Natural killer cell treated with Interleukin-12 subunit alpha and Interleukin-12 subunit beta and Interleukin-15 and Interleukin-18, amount 100 ng/mL, for 72 hours (primary cell): ENCODE measurements at places on chromosomes 3 and 15.

GRCh38 chr3:67529337-67529736 is 125.1 kb downstream of the SUCLG2 start:
- peaks cover 13% of the 10 kb centered on the region for H3K36me3 ChIP-seq
- no peak overlapping the region for H3K27ac ChIP-seq
- peaks cover 22% of the 10 kb centered on the region for H3K4me1 ChIP-seq
- no peaks in the 10 kb centered on the region for H3K27me3 ChIP-seq

GRCh38 chr3:22507709-22508108 is 695.4 kb upstream of the UBE2E2 start:
- H3K36me3 ChIP-seq = no peaks in the 10 kb centered on the region
- DNase-seq = no peak
- H3K4me3 ChIP-seq = no peak overlapping the region
- H3K27ac ChIP-seq = no peak overlapping the region
- H3K4me1 ChIP-seq = no peaks in the 10 kb centered on the region
- H3K27me3 ChIP-seq = no peaks in the 10 kb centered on the region

GRCh38 chr15:40826423-40827075 is 2.0 kb downstream of the PPP1R14D start:
- H3K27ac ChIP-seq = no peak overlapping the region
- no peak for DNase-seq
- no peak overlapping the region for H3K4me3 ChIP-seq
- H3K4me1 ChIP-seq = no peaks in the 10 kb centered on the region

- no peaks in the 10 kb centered on the region for H3K4me1 ChIP-seq
- no peak overlapping the region for H3K27ac ChIP-seq
- no peaks in the 10 kb centered on the region for H3K36me3 ChIP-seq
- no peak overlapping the region for H3K4me3 ChIP-seq
Measured at GRCh38 chr3:13851997-13852637, 27.8 kb downstream of the WNT7A start.

DNA sequence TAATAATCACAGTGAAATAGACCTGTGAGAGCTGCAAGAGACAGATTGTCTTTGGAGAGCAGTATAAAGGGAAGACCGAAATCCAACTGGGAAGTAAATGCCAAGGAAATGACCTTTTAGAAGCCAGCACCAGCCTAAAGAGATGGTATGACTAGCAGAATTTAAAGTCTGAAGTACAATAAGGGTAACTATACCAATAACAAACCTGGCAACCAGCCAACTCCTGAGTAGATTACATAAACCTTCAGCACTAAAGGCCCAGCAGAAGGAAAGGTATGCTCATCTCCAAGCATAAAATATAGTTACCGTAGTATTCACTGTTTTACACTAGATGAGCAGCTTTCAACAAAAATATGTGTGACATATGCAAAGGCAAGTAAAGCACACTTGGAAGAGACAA is 155.1 kb upstream of the SATB1 start:
- peaks cover 20% of the 10 kb centered on the region for H3K36me3 ChIP-seq
- no peak overlapping the region for H3K27ac ChIP-seq
- peaks cover 21% of the 10 kb centered on the region for H3K4me1 ChIP-seq
- no peak overlapping the region for H3K4me3 ChIP-seq
- no peaks in the 10 kb centered on the region for H3K27me3 ChIP-seq

DNA sequence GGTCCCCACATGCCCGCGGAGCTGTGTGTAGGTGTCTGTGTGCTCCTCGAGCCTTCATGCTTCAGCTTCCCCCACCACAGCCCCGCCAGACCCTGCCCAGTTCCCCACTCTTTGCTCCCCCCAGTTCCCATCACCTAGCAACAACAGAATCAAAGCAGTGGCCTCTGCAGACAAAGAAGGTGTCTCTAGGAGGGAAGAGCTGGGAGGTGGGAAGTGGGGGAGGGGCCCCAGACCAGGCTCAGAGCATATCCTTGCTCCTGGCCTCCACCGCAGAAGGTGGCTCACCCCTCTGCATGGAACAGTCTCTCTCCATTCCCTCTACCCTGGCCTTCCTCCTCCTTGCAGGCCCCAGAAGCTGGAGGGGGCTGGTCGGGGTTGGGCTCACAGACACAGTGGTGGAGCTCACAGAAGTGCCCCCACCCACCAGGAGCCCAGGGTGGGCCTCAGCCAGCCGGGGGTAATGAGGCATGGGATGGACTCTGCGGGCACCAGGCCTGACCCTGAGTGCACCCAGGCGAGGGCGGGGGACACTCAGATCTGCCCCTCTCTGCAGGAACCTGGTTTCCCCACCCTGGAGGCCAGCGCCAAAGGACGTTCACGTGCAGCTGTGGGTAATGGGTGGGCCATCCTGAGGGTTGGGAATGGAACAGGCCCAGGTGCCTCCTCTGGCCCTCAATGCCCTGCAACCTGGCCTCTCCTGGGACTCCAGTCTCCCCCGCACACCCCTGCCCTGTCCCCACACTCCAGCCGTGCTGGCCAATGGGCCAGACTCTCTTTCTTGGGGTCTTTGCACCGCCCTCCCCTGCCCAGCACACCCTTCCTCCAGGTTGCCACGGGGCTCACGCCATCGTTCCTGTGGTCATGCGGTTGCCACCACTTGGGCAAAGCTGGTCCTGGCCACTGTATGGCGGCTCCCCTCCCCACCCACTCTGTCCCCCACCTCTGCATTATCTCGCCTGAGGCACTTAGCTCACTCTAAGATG is 53.4 kb downstream of the TPRA1 start:
- H3K4me1 ChIP-seq = no peaks in the 10 kb centered on the region
- H3K27me3 ChIP-seq = peaks cover 14% of the 10 kb centered on the region
- no peak overlapping the region for H3K27ac ChIP-seq
- DNase-seq = no peak

DNA sequence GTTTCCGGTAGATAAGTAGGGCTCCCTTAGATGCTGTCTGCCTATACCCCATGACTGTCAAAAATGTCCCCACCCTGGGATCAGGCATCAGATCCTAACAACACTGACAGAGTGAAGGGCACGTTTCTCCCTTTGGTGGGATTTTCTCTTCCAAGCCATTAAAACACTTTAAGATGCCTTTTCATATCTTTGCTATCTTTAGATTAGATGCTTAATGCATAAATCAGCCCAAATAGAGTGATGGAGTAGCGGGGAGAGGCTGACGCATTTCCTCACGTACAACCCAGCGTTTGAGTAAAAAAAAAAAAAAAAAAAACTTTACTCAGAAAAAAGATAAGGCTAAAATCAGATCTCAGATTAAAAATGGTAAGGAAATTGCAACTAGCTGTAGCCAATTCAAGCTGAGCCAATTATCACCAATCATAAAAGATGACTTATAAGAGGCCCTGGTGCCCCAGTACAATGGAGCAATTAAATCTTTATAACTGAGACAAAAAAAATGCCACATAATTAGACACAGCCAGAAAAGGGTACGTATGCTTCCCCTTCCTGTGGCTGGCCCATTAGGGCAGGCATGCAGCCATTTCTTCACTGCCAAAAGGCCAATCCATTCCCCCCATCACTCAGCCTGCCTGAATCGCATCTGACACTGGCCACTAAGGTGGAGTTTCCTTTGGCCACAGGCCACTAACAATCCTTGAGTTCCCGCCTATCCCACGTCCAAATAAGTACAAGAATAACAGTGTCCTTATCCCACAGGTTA is 45.0 kb downstream of the RFTN1 start:
- H3K27ac ChIP-seq = peak overlapping the region; percentile 61
- H3K4me1 ChIP-seq = peaks cover 56% of the 10 kb centered on the region
- DNase-seq = no peak
- peak overlapping the region; percentile 63 for H3K4me3 ChIP-seq

- no peak for DNase-seq
- no peaks in the 10 kb centered on the region for H3K27me3 ChIP-seq
- H3K36me3 ChIP-seq = no peaks in the 10 kb centered on the region
- H3K27ac ChIP-seq = no peak overlapping the region
- H3K4me1 ChIP-seq = no peaks in the 10 kb centered on the region
- H3K4me3 ChIP-seq = no peak overlapping the region
Measured at GRCh38 chr3:128416578-128417211, 50.0 kb downstream of the DNAJB8 start.

DNA sequence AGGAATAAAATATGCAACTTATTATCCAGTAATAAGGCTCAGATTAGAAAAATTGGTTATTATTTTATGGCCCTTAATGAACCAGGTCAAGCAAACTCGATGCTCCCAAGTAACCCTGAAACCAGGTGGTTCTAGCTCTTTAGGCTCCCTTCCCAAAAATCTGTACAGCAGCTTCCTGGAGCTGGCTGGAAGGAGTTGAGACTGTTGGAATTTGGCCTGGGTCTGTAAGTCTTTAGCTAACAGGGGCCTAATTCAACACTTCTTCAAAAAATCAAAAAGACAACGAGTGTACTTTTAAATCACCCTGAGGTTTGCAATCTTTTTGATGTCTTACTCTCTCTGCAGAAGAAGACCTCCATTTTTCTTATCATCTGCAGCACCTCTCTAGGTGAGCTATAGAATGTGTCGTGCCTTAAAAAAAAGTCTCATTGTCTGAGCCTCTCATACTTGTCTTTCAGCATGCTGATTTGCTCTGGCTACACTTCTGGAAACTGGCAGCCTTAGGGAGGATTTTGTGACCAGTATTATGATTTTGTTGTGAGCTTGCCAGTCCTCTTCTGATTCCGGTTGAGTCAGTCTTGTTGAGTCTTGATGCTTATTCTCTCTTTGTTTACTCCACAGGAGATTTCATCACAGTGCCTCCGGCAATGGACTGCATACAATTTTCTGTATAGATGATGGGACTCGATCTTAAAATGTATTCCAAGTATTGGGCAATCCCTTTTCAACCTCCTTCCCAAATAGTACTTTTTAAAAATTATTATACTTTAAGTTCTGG is 235.0 kb upstream of the KBTBD8 start:
- H3K36me3 ChIP-seq = no peaks in the 10 kb centered on the region
- no peak overlapping the region for H3K27ac ChIP-seq
- no peaks in the 10 kb centered on the region for H3K4me1 ChIP-seq

DNA sequence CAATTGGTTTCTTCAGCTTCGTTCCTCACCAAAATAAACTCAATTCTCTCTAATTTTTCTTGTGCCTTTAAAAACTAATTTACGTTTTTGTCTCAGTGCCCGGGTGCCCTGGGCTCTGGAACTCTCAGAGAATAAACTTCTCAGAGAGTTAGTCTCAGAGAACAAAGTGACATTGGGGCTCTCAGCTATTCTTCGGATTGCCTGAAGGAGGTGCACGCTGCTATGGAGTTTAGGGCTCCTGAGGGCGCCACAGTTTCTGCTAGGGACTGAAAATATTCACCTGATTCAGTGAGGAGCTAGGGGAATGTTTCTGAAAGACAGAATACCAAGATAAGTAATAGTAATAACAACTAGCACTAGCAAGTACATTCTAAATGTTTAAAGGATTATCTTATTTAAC is 22.7 kb downstream of the ZIC4 start:
- H3K4me1 ChIP-seq = no peaks in the 10 kb centered on the region
- H3K27ac ChIP-seq = no peak overlapping the region
- peaks cover 24% of the 10 kb centered on the region for H3K36me3 ChIP-seq
- DNase-seq = no peak

DNA sequence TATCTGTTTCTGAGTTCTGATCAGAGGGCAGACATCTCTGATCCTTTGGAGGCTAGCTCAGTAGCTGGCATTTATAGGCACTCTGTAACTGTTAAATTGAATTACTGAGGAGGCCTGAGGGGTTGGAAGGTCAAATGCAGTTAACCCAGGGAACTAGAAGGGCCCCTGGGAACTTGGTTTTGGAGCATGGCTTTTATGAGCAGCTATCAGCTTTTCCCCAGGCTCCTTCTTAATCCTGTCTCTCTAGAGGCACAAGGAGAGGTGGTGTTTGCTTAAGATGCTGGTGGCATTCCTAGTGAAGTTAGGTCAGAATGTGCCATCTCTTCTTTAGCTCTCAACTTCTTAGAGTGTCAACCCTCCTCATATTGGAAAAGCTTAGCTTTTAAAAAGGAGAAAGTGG is 128.9 kb downstream of the LPP start:
- DNase-seq = no peak
- H3K27ac ChIP-seq = peak overlapping the region; percentile 25
- H3K27me3 ChIP-seq = no peaks in the 10 kb centered on the region
- no peaks in the 10 kb centered on the region for H3K36me3 ChIP-seq

GRCh38 chr3:55246033-55246432 is 241.1 kb downstream of the WNT5A start:
- no peaks in the 10 kb centered on the region for H3K27me3 ChIP-seq
- peaks cover 5% of the 10 kb centered on the region for H3K36me3 ChIP-seq
- DNase-seq = no peak
- H3K27ac ChIP-seq = no peak overlapping the region
- H3K4me3 ChIP-seq = no peak overlapping the region

DNA sequence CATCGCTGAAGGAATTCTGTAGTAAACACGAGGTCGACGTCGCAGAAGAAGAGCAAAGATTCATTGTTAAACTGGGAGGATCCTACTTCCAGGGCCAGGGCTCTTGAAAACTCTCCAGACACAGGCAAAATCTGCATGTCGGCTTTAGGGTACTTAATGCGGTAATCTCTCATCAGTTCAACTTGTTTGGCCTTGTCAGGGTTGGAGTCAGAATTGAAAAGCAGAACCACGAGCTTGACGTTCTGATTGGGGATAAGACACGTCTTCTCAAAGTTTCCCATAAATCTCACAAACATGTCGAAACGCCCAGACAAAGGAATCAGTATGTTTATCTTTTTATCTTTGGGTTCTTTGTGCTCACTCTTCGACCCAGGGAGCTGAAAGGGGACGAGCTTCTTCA is 74.0 kb downstream of the CHSY1 start:
- no peak for DNase-seq
- H3K36me3 ChIP-seq = peaks cover 19% of the 10 kb centered on the region
- no peak overlapping the region for H3K4me3 ChIP-seq
- H3K27me3 ChIP-seq = no peaks in the 10 kb centered on the region
- peaks cover 50% of the 10 kb centered on the region for H3K4me1 ChIP-seq

DNA sequence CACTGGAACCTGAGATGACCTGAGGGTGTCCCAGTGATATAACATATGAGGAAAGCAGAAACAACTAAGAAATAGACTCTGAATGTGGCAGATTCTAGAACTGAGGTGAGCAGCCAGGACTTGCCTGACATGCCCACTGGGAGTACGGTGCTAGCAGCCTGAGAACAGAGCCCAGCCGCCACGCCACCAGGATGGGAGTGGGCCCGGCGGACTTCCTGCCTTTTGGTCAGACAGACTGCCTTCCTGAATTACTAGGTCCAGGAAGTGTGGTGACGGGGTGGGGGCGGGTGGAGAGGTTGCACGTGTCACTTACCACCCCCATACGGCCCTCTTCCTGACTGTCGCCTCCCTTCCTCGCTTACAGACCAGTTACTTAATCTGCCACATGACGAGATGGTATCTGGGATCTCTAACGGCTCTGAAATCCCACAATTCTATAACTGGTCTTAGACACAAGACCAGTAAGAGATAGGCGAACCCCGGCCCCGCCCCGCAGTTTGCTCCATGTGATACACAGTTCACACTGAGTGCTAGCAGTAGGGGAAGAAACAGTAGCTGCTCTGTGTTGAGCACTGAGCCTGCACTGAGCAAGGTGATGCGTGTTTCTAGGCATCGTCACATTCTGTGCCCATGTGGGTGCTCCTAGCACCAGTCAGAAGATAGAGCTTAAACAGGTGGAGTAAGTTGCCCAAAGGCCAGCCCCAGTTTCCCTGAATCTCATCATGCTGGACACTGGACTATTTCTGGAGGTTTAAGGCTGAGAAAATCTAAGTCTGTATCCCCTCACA is 95.7 kb downstream of the CPN2 start:
- H3K4me3 ChIP-seq = peak overlapping the region; percentile 60
- H3K36me3 ChIP-seq = no peaks in the 10 kb centered on the region
- peaks cover 7% of the 10 kb centered on the region for H3K27me3 ChIP-seq
- no peak for DNase-seq
- peaks cover 18% of the 10 kb centered on the region for H3K4me1 ChIP-seq

GRCh38 chr3:26588931-26589330 is 33.6 kb upstream of the LRRC3B start:
- no peak overlapping the region for H3K27ac ChIP-seq
- no peak overlapping the region for H3K4me3 ChIP-seq
- no peak for DNase-seq

- H3K4me1 ChIP-seq = peaks cover 24% of the 10 kb centered on the region
- H3K4me3 ChIP-seq = peak overlapping the region; percentile 60
- peak overlapping the region; percentile 85 for H3K27ac ChIP-seq
- peaks cover 57% of the 10 kb centered on the region for H3K27me3 ChIP-seq
Measured at GRCh38 chr15:38068626-38069391, 134.4 kb downstream of the TMCO5A start.
